ENCODE measurements at places on chromosomes 11 and 22. TPM values are rescaled to one million over a fixed set of nuclear protein-coding genes. Genes with fewer than 3 reads are reported as not detected.

DNA sequence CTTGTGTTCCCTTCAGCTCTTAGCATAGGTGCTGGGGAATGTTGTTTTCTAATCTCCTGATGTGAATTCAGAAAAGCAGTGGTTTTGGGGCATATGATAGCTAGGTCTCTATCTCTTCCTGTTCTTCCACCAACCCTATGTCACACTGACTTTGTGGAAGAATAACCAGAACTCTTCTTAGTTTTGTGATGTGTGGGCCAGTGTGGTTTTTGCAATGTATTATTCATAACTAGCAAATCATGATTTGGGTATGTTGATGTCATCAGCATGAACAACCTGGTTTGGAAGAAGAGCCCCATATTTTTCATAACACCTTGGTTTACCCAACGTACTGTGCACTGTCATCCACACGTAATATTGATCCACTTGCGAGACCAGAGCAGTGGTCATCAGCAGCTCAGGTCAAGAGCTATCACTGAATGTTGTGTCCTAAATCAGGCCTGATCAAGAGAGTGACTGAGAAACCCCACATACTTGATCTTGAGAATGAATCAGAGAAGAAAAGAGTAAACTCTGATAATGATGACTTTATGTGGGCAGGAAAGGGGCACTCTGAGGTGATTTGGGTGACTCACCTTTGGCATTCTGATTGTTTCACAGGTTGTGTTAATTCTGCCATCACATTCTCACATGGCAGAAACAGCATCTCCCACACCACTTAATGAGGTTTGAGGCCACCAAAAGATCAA is 19.4 kb upstream of the MS4A6E start:
- no peak for DNase-seq
- no peaks in the 10 kb centered on the region for H3K4me1 ChIP-seq
- H3K36me3 ChIP-seq = no peaks in the 10 kb centered on the region
- no peaks in the 10 kb centered on the region for H3K27me3 ChIP-seq
- no peak overlapping the region for H3K27ac ChIP-seq
- no peak overlapping the region for H3K4me3 ChIP-seq

DNA sequence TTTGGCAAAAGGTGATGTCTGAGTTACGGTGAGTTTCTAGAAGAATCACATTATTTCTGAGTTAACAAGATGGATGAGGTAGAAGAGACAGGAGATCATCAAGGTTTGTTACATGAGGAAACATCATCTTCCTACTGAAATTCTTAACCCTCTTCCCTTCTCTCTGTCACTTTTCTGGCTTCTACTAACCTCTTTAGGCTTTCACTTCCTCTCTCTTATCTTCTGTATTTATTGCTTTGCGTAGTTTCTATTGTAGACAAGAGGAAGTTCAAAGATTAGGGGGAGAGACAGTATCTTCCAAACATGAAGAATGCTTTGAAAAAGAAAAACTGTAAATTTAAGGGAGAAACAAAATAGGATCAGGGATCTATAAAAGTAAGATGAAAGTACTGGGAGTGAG is 75.4 kb downstream of the TRPC6 start:
- no peaks in the 10 kb centered on the region for H3K27me3 ChIP-seq
- no peak overlapping the region for H3K27ac ChIP-seq
- peaks cover 5% of the 10 kb centered on the region for H3K4me1 ChIP-seq
- H3K4me3 ChIP-seq = no peak overlapping the region

- no peak for DNase-seq
- H3K4me1 ChIP-seq = no peaks in the 10 kb centered on the region
- H3K4me3 ChIP-seq = no peak overlapping the region
- no peaks in the 10 kb centered on the region for H3K36me3 ChIP-seq
- no peak overlapping the region for H3K27ac ChIP-seq
Observed at GRCh38 chr11:83436855-83437254, 150.7 kb upstream of the CCDC90B start.

The EML3 gene
- 25.3 TPM for polyA plus RNA-seq

The HOATZ gene
- 0.01 TPM for polyA plus RNA-seq

The XKR3 gene
- not detected for polyA plus RNA-seq

Data from large intestine (tissue), 12 donors.